ENCODE measurements at places on chromosomes 2 and 18.

GRCh38 chr2:30048636-30049175 is 98.1 kb upstream of the YPEL5 start:
- no peak for DNase-seq

DNA sequence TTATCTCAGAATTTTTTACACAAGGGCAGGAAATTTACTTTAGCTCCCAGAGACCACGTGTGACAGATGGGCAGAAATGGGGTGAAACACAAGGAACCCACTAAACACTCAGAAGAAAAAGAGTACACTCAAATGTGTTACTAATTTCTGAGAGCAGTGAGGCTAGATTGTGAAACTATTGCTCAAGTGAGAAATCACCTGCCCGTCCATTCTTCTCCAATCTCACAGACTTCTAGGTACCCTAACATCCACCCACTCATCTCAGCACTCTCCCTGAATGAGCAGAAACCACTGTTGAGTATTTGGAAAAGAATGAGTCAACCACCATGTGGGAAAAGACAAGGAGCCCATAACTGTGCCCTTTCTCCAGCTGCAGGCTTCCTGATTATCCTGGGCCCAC is 293.0 kb upstream of the CDH2 start:
- peak; percentile 3 for DNase-seq

GRCh38 chr2:31191931-31192330 is 25.4 kb downstream of the CAPN14 start:
- DNase-seq, result no peak

DNA sequence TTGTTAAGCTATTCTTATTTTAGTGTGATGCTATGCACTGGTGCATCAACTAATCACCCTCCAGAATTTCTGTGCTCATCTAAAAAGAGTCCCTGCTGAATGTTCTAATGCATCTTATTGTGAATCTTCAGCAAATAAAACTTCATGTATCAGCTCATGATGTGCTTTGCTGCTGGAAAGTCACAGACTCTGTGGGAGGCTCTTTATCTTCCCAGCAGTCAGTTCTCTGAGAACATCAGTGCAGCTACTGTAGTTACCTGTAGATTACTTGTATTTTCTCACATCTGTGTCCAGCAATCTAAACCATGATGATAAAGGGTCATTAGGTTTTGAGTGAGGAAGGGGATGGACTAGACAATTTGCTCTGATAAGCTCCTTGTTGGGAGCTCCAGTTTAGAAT is 141.6 kb upstream of the SP3 start:
- no peak for DNase-seq

- peak; percentile 66 for DNase-seq
Observed at GRCh38 chr2:180730976-180731375, 249.4 kb upstream of the UBE2E3 start.

GRCh38 chr2:59713577-59713976 is 839.9 kb downstream of the BCL11A start:
- DNase-seq, result no peak

DNA sequence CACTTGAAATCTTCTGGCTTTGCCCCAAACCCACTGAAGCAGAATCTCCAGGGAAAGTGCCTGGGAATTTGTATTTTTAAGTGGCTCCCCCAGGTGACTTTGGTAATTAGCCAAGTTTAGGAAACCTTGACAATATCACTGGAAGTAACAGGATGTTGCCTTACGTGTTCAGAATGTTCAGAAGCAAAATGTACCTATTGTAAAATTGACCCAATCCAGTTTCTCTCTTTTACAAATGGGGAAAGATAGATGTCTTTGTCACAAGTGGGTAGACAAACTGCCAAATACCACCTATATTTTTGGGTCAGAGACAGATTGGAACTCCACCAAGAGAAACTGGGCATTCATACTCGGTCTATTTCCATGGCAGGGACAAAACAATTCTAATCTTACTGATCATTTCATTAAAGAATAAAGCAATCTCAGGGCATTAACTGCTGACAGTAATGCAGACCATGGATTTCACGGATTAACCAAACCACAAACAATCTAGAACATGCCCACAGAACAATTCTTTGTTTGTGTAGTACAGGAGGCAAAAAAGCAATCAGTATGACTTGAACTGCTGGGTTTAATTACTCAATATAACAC is 255.8 kb downstream of the ERBB4 start:
- no peak for DNase-seq

DNA sequence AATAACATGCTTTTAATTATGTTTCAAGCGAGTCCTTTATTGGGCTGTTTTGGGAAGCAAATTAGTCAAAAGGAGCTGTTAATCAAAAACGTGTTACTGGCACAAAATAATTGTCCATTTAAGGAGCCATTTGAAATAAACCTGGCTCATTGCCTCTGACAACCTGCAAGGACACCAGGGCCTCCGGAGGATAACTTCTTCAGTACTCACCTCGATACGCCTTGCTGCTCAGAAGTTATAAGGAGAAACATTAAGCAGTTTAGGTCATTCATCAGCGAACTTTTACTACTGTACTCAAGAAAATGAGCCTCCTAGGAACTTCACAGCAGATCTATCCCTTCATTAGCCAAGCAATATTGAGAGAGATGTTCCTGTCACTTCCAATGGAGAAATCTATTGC is 1579.2 kb upstream of the ACVR2A start:
- no peak for DNase-seq

DNA sequence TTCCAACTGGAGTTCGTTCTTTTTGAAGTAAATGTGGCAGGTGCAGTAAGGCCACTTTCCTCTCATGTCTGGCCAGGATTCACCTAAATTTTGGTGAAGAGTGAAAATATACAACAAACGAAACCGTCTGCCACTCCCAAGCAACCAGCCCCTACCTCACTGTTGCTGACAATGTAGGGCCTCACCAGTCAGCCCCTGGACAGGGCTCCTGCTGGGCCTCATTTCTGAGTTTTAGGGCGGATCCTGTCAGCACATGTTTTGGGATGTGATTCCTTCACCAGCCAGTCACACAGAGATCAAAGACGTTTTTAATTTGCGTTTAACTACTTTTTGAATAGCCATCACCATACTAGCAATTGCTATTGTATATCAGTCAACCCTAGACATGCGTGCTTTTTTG is 185.0 kb downstream of the WDR7 start:
- no peak for DNase-seq

DNA sequence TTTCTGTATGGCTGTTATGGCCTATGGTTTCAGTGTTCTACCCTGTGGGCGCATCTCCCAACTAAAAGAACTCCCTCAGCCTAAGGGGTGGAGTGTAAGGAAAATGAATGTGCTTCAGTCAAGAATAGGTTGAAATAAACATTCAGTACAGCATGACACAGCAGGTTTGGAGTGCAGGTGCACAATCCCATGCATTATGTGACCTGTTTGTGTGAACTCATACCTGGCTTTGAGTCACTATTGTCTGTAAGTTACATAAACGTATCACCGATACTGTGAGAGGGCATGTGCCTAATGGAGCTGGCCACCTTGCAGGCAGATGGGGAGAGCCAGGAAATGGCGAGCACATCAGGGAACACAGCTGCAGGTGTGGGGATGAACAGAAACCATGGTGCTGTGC is 216.0 kb downstream of the DSEL start:
- DNase-seq, result peak; percentile 12

Measured in choroid plexus epithelial cell (primary cell).